ENCODE measurements at places on chromosomes 6 and 20. TPM values are rescaled to one million over a fixed set of nuclear protein-coding genes. Genes with fewer than 3 reads are reported as not detected.
A peak's percentile ranks its signal among the peaks of the same experiment; 100 is the strongest.

GRCh38 chr6:50822078-50822476, 3.4 kb downstream of the TFAP2B start:
- no peak for DNase-seq

DNA sequence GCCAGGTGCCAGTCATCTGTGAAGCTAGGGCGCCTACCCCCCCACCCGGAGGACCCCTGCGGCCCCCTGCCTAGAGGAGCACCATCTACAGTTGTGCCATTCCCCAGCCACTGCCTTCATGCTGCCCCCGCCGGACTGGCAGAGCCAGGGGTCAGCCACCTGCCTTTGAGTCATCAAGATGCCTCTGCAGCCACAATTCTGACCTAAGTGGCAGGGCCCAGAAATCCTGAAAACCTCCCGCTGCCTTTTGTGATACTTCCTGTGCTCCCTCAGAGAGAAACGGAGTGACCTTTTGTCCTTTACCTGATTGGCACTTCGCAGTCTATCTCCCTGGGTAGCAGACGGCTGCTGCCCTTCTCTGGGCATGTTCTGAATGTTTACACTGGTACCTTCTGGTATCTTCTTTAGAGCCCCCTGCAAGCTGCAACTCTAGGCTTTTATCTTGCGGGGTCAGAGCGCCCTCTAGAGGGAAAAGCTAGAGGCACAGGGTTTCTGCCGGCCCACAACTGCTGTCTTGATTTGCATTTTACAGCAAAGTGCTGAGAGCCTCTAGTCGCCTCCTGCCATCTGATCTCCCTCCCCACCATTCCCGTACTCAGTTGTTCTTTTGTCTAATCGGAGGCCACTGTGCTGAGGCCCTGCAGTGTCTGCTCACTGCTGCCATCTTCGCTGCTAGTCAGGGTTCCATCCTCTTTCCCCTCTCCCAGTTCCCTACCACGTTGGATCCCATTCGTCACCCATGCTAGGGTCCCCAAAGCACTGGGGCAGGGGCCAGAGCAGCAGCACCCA, 26.9 kb downstream of the SPATA2 start:
- DNase-seq = peak; percentile 96

DNA sequence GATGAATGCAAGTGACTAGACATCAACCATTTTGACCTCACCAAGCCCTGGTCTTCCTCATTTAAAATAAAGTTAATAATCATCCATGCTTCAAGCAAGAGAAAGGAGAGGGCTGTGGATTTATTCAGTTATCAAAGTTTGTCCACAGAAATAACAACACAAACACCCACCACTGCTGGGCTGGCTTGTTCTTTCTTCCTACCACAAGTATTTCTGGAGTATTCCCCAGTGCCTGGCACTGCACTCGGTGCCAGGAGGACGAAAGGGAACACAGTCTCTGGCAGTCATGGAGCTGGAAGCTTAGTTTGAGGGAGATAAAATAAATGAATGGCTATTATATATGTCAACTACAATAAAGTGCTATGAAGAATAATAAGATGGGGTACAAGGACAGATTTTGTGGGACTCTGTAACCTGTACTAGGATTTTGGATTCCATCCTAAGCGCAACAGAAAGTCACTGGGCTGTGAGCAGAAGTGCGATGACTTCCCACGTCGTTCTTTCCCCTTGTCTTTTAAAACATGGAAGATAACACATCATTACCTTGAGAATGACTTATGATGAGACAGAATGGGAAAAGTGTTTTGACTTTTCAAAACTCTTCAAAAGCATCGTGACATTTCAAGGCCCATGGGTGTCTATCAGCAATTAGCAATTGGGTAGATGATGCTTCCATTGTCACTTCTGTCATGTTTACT, 74.5 kb upstream of the TRAF3IP2 start:
- DNase-seq = no peak

DNA sequence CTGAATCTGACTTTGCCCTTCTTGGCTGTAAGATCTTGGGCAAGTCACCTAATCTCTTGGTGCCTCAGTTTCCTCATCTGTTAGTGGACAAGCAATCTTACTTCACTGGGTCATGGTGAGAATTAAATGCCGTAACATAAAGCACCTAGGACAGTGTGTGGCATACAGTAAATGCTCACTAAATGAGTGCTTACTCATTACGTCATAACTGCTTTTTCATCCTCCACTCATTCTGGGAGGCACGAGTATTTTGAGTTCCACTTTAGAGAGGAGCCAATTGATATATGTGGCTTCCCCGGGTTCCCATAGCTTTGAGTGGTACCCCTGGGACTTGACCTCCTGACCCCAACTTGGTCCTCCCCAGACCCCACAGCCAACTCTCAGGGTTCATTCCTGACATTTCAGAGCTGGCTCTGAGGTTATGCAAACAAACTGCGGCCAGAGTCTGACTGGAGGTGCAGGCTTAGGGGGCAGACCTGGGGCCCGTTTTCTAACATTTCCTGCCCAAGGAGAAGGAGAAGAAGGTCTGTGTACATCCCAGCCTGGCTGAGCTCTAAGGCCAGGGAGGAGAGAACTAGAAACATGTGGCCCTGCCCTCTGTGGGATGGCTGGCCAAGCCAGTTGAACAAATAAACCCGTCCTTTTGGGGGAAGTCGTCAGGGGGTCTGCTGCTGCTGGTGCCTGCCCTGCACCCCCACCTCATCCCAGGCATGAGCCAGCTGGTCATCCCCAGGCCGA, 5.8 kb downstream of the ANGPT4 start:
- no peak for DNase-seq

DNA sequence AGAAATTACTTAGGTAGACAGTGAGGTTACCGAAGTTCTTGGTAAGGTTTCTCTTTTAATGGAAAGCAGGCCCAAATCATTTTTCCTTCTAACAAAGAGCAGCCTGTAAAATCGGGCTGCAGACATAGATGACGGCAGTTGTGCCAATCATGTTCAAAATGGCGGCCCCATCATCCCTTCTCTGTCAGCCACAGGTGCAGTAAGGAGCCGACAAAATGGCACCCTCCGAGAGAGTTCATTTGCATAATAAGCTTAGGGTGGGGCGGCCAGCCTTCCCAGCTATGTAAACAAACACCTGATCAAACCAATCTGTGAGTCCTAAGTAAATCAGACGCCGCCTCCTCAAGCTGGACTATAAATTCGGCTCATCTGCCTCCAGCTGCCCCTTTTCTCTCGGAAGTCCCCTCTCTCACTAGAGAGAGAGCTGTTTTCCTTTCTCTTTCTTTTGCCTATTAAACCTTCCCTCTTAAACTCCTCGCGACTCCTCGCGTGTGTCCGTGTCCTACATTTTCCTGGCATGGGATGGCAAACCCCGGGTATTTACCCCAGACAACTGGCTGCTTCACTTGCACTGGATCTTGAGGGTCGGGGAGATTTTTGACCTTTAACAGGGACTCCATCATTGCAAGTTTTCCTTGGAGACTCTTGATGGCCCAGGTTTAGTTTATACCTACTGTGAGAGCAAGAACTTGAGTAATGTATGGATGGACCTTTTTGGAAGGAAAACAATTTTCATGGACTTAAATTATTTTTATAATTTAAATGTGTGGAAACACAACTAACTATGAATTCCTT, 8.9 kb upstream of the DDR1 start:
- no peak for DNase-seq

GRCh38 chr20:58755766-58756449, 63.3 kb downstream of the NPEPL1 start:
- DNase-seq = no peak

DNA sequence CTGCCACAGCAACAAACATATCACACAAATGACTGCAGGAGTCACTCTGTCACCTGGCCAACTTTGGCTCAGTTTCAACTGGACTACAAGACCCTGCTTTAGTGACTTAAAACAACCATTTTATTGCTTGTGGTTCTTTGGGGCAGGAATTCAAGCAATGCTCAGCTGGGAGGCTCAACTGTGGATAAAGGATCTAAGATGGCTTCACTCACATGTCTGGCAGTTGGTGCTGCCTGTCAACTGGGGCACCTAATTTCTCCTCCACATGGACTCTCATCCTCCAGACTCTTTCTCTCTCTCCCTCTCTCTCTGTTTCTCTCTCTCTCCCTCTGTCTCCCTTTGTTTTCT, 2.8 kb upstream of the EPB41L2 start:
- no peak for DNase-seq

DNA sequence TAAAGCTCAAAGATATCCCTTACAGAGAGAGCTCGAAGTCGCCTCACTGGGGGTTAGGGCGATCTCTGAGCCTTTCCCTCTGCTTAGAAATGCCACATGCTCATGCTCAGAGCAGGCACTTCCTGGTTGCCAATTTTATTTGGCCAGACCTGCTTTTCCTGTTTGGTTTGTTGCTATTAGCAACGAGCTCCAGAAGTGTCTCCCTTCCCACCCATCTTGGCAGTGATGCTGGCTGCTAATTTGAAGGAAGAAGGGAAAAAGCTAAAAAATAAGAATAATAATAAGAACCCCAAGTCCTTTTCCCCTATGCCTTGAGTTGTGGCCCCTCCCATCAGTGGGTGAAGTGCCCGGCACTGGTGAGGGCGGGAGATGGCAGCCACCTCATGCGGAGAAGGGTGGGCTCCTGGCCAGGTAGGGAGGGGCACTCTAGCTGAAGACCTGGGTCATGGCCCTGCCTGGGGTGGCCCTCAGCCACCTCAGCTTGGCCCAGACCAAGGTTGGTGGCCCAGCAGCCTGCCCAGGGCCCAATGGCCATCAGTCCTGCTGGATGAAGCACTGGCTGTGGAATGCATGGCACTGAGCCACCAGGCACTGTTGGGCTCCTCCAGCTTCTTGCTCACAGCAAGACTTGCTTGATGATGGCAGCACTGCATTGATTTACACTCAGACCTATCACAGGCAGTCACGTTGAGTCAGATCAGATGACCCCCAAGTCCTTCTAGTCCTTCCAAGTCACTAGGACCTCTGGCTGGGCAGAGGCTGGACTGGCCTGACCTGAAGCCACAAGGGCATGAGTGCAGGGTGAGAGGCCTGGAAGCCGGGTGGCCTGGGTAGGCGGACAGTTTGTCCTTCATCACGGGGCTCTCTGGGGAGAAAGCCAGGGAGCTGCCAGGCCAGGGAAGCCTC, 79.0 kb downstream of the SYNJ2 start:
- DNase-seq = peak; percentile 79

GRCh38 chr6:162181111-162181510, 546.5 kb downstream of the PRKN start:
- no peak for DNase-seq

- DNase-seq = no peak
These were observed 575.3 kb downstream of the FRK start for GRCh38 chr6:115485400-115485799.

- no peak for DNase-seq
These were observed 282.3 kb downstream of the TBC1D7 start for GRCh38 chr6:13046084-13046483.

DNA sequence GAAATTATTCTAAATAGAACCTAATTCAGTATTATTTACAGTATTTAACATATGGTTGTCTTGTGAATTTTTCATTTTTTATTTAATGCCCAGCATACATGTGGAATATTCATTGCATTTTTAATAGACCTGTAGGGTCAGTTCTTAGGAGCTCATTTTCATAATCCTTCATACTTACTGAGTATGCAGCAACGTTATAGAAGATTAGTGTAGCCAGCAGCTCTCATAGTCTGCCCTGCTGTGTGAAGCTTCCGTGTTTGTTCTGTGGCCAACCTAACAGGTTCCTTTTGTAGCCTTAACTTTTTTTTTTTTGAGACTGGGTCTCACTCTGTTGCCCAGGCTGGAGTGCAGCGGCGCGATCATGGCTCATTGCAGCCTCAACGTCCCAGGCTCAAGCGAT, 261.4 kb downstream of the ARID1B start:
- no peak for DNase-seq

DNA sequence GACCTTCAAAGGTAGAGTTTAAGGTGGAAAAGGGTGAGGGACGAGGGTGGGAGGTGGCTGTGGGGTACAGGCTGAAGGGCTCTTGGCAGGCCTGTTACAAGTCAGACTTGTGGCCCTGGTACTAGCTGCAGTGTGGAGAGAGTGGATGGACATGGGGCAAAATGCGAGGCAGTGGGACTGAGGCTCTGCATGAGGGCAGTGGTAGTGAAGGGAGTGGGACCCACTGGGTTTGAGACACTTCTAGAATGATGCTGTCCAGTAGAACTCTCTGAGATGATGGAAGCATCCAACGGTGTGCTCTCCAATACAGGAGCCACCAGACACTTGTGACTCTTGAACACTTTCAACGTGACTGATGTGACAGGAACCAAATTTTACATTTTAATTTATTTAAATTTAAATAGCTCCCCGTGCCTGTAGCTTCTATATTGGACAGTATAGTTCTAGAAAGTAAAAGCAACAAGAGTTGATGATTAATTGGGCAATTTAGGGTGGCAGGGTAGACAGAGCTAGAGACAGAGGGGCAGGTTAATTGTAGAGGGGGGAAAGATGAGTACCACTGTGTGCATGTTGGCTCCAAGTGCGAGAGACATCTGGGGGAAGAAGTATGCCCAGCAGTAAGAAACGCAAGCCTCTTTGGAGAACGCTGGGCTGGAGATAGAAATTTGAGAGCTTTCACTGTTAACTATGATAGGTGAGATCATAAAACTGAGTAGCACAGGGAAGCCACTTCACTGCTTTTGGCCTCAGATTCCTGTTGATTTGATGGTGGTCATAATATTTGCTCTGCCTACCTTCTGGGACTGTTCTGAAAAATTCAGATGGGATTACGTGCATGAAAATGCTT, 77.5 kb downstream of the TXNDC5 start:
- no peak for DNase-seq

DNA sequence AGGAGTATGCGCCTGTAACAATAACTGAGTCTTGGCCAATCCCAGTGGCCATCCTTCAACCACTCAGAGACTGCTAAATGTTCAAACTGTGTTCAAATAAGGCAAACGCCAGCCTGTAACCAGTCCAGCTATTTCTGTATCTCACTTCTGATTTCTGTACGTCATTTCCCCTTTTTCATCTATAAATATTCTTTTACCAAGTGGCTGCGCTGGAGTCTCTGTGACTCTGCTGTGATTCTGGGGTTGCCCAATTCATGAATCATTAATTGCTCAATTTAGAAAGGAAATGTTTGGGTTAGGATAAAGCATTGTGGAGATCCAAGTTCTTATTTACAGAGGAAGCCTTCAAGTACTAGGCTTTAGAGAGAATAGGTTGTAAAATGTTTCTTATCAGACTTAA, 89.8 kb upstream of the UST start:
- no peak for DNase-seq

RPP40 gene
- total RNA-seq = 13.6 TPM

KCNB1 gene
- total RNA-seq = 0.12 TPM

PLCB4 gene
- total RNA-seq = 2.4 TPM

SOX18 gene
- total RNA-seq = 1.2 TPM

TPX2 gene
- total RNA-seq = 155 TPM

CRISP3 gene
- not detected for total RNA-seq
